ENCODE measurements at places on chromosomes 4 and X.

- no peak for DNase-seq
These were observed 21.0 kb upstream of the SPON2 start for GRCh38 chr4:1193206-1194009.

- no peak for DNase-seq
These were observed 55.2 kb downstream of the HTRA3 start for GRCh38 chr4:8324640-8325239.

DNA sequence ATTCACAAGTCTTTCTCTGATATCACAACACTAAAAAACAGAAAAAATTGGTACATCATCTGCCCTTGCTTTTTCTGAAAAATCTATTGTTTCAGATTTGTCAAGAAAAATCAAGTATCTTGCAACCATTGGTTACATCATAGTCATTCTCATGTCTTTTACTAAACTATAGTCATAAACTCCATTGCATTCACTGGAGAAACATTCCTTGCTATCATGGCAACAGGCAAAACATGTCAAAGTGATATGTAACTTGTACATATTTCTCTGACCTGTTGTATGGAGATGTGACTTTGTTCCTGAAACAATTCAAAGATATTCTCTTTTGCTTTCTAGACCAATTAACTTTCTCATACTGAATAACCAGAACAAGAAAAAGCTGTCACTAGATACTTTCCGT, 121.9 kb upstream of the ANK2 start:
- DNase-seq, result no peak

DNA sequence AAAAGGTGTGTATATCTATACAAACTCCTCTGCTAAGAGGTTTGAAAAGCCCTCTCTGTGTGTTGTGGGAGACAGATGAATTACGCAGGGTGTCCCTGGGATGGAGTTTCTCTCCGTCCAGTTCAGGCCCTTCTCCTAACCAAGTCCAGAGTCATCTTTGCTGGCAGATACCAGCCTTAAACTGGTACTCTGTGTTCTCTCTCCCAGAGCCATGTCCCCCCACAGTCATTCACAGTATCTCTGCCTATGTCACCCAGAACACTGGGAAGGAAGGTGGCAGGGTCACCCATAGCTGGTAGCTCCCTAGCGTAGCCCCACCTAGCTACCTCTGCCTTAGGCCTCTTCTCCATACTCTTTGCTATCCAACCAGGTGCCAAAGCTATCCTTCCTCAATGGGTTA, 8.9 kb downstream of the AMER1 start:
- DNase-seq, result no peak

DNA sequence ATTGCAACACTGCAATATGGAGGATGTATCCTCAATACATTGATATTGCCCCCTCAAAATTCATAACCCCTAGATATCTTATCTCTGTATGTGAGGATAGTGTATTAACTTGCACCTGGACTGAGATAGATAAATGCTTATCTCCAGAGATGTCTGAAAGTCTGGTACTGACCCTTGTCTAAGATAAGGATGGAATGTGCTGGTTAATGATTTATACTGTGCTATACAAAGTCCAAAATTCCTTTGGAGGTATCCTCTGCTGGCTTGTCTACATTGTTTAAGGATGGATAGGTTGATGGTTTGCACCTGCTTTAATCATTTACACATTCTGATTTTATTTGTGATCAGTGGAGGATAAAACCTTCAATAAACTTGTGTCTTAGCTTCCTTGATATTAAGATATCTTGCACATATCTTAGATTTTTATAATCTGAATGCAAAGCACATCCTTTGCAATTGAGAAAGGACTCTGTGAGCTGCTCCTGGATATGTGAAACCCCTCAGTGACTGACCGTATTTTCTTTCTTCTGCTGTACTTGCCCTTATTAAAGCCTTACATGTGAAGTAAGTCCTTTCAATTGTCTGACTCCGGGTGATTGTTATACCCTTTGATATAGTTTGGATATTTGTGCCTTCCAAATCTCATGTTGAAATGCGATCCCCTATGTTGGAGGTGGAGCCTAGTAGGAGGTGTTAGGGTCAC, 430.3 kb upstream of the MAOA start:
- DNase-seq, result no peak

GRCh38 chr4:152316969-152317368, 218.9 kb downstream of the FBXW7 start:
- DNase-seq, result peak; percentile 30

DNA sequence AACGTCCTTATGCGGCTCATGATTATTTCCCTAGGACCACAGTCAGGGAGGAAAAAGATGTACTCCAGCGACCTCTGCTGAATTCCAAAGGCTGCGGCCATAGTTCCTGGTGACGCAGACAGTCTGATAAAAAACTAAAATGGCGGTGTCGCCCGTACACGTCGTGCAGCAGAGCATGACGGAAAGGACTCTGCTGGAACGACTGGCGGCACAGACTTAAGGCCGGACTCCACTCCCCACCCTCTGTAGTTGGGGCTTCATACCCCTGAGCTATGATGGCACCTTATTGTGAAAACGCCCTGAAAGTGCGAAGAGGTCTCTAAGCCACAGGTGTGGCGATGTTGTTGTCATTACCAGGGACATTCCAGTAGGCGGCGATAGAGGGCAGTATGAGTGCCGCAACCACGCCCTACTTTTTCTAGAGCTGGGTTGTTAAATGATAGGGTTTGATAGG, 90.0 kb upstream of the EDA2R start:
- DNase-seq, result peak; percentile 67

GRCh38 chr4:10007436-10007740, 13.9 kb downstream of the SLC2A9 start:
- DNase-seq, result no peak

GRCh38 chr4:87949961-87950360, 25.6 kb upstream of the SPP1 start:
- DNase-seq, result peak; percentile 64

DNA sequence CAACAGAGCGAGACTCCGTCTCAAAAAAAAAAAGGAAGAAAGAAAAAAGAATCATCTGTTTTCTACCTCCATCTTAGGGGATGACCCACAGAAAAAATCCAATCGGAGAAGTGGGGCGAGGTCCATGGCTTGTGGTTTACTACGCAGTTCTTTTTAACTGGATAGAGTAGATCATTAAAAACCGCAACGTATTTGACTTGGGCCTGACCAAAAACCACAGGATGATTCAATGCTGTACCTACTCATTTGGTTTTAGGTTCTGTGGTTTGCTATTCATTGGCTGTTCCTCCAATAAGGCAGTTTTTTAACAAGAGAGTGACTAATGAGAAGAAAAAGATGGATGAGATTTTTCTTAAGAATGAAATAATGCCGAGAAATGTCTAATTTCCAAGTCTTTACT, 83.7 kb downstream of the FREM3 start:
- peak; percentile 17 for DNase-seq
